ENCODE measurements at places on chromosomes 12 and 14. TPM values are rescaled to one million over a fixed set of nuclear protein-coding genes. Genes with fewer than 3 reads are reported as not detected.

Gene PMCH
- total RNA-seq: not detected

DNA sequence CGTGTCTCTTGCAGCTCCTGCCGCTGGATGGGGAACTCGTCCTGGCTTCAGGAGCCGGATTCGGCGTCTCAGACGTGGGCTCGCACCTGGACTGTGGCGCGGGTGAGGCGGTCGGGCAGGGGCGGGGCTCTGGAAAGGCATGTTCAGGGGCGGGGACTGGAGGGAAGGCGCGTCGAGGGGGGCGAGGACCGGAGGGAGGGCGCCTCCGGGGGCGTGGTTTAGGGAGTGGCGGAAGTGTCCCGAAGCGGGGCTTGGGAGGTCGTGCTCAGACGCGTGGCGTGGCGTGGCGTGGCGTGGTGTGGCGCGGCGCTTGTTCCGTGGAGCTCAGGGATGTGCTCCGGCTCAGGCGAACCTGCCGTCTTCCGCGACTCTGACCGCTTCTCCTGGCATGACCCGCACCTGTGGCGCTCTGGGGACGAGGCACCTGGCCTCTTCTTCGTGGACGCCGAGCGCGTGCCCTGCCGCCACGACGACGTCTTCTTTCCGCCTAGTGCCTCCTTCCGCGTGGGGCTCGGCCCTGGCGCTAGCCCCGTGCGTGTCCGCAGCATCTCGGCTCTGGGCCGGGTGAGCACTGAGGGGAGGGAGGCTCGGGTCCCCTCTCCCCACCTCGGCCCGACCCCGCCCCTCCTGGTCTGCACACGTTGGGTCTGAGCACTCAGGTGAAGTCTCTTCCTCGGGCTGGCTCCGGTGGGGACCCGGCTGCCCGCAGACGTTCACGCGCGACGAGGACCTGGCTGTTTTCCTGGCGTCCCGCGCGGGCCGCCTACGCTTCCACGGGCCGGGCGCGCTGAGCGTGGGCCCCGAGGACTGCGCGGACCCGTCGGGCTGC is 6.2 kb downstream of the AMN start:
- H3K27ac ChIP-seq: no peak overlapping the region
- H3K4me1 ChIP-seq: peaks cover 29% of the 10 kb centered on the region
- peaks cover 14% of the 10 kb centered on the region for H3K36me3 ChIP-seq
- H3K27me3 ChIP-seq: peaks cover 79% of the 10 kb centered on the region
- H3K4me3 ChIP-seq: peak overlapping the region; percentile 44
- DNase-seq: no peak

GRCh38 chr12:68406134-68406576 is 74.0 kb upstream of the MDM1 start:
- peak overlapping the region; percentile 84 for H3K27ac ChIP-seq
- H3K27me3 ChIP-seq: no peaks in the 10 kb centered on the region
- peak; percentile 95 for DNase-seq
- no peak overlapping the region for H3K4me3 ChIP-seq

- H3K4me3 ChIP-seq: no peak overlapping the region
- H3K27me3 ChIP-seq: no peaks in the 10 kb centered on the region
- no peak overlapping the region for H3K27ac ChIP-seq
- H3K4me1 ChIP-seq: peaks cover 15% of the 10 kb centered on the region
- no peak for DNase-seq
Measured at GRCh38 chr12:124752437-124753227, 111.0 kb downstream of the SCARB1 start.

Gene CLEC4D
- total RNA-seq: 0.14 TPM

- H3K36me3 ChIP-seq: no peaks in the 10 kb centered on the region
- no peak for DNase-seq
- no peaks in the 10 kb centered on the region for H3K4me1 ChIP-seq
- H3K27ac ChIP-seq: no peak overlapping the region
Measured at GRCh38 chr14:88299865-88300530, 23.1 kb downstream of the KCNK10 start.
